ENCODE measurements at places on chromosomes 4 and X.

- no peak for DNase-seq
Measured at GRCh38 chr4:2931512-2932301, 31.5 kb downstream of the NOP14 start.

GRCh38 chrX:154477891-154478477 lies 1.1 kb downstream of the LAGE3 start:
- DNase-seq, result no peak

DNA sequence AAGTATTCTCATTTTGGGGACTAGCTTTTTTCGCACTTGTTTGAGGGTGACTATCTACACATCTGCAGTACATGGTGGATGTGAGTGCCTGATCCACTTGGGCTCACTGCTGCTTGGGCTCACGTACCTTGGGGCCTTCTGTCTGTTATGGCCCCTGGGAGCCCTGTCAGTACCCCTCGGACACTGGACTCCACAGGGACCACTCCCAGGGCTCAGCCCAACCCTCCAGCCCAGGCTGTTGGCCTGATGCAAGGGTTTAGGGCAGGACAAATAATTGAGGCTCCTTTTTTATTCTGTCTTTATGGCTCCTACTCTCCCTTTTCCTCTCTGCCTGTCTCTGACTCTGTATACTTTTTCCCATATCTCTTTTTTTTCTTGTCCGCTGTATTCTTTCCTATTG lies 32.7 kb upstream of the MSN start:
- no peak for DNase-seq

GRCh38 chr4:168618577-168619265 lies 121.9 kb downstream of the PALLD start:
- no peak for DNase-seq

DNA sequence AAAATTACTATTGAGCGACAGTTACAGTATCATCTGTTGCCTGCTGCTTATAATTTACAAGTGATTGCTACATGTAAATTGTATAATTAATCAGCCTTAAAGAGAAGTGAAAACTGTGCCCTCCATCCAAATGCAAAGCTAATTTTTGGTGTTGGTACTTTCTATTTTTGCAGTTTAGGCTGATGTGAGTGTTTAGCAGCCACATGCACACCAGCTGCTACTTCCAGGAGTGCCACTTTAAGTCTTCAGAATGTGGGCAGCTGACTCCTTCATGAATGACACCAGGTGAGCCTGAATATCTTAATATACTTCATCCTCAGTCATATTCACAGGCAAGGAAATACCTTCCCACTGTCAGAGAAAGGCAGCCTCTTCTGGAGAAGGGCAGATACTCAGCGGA lies 149.8 kb upstream of the RASGEF1B start:
- no peak for DNase-seq

Measured in stimulated activated CD4-positive, alpha-beta T cell treated with anti-CD3 and anti-CD28 coated beads, TNF-alpha, amount 100 ng/mL, for 24 hours (primary cell).